ENCODE measurements at places on chromosomes 4 and X.
A peak's percentile ranks its signal among the peaks of the same experiment; 100 is the strongest.

GRCh38 chr4:47642985-47643760 is 158.1 kb downstream of the ATP10D start:
- DNase-seq: no peak

GRCh38 chr4:163558539-163559044 is 64.1 kb downstream of the TMA16 start:
- no peak for DNase-seq

DNA sequence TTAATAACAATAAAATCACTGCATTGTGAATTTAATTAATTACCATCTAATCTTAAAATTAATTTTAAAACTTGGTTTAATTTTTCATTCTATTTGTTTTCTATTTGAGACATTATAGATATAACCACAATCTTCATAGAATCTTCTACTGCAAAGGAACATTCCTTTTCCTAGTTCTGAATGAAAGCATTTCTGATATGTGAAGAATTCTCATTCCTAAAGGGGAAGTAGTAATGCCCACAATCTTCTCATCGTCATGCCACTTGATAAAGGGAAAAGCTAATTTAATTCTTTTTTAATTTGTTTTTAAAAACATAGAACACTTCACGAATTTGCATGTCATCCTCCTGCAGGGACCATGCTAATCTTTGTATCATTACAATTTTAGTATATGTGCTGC is 23.7 kb downstream of the MGARP start:
- DNase-seq: no peak

- DNase-seq: peak; percentile 92
Observed at GRCh38 chr4:143558823-143559756, 45.6 kb downstream of the SMARCA5 start.

DNA sequence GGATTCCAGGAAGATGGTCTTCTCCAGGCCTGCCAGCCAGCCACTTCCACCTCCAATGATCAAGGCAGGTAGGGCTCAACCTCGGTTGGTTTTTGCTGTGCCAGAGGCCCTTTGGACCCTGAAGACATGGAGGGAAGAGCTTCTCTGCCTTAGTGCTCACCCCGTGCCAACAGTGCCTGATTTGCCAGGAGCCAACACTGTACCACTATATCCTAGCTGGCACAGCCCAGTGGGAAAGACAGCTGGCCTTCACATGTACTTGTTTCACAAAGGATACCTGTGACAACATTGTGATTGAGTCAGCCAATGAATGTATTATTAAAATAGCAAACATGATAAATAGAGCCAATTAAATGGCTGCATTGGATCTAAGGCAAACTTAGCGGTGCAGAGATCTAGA is 51.9 kb upstream of the PRPS1 start:
- no peak for DNase-seq

DNA sequence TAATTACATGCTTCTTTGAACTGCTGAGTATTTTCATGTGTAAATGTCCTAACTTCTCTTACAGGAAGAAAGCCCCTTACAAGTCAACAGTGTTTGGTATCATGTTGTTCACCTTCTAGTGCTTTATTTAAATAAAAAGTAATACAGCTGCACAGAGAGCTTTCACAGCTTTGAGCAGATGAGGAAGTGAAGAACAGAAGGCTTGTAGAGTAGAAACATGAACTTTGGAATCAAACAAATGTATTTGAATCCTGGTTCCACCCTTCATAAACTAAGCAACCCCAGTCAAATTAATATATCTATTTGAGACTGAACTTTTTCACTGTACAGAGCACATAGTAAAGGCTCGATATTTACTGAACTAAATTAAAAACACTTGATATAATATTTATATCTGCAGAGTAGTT is 120.5 kb downstream of the CAMK2D start:
- no peak for DNase-seq

GRCh38 chr4:140702096-140702757 is 54.0 kb downstream of the TBC1D9 start:
- DNase-seq: no peak

DNA sequence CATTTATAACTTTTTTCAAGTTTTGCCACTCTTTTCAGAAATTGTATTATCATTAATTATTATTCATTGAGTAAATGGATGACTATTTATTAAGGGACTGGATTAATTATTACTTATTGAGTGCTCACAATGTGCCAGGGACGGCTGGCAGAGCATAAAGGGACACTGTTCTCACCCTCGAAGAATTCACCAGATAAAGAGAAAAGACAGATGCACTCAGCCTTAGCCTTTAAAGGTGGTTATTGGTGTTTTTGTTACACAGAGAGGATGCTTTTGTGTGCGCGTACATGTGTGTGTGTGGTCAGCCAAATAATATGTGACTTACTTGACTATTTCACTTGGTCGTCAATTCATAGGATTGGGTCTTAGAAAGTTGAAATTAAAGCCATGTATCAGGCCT is 187.0 kb downstream of the ANTXR2 start:
- no peak for DNase-seq

GRCh38 chrX:85379174-85379907 is at the start of gene POF1B:
Gene POF1B, minus strand, starts transcription at chrX:85379665. Its CDS starts 211 bp downstream, at chrX:85379454.
- peak; percentile 16 for DNase-seq

- DNase-seq: no peak
Observed at GRCh38 chr4:88720451-88721428, 23.1 kb upstream of the NAP1L5 start.

- no peak for DNase-seq
Observed at GRCh38 chrX:132394591-132394990, 94.2 kb downstream of the MBNL3 start.

GRCh38 chrX:150849486-150849885 is 49.0 kb downstream of the CD99L2 start:
- no peak for DNase-seq

DNA sequence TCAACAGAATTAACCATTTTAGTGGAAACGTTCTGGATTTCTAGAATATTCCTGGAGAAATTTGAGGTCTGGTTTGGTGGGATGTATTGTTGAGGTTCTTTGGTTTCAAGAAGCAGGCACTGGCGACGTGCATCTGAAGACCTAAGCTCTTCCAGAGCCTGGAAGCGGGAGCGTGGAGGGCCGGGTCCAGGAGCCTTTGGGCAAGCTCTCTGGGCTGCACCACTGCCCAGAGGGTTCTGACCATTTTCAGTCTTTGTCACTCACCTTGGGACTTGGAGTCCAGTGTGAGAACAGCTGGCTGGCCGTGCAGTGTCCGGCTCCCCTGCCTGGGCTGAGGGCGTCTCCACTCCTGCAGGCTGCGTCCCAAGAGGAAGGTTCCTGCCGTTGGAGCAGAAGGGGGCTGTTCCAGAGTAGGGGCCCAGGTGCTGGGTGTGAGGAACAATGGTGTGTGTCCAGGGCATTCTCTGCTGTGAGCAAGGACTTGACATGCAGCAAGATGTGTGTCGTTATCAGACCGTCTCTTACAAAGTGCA is 24.0 kb downstream of the PIGG start:
- no peak for DNase-seq

DNA sequence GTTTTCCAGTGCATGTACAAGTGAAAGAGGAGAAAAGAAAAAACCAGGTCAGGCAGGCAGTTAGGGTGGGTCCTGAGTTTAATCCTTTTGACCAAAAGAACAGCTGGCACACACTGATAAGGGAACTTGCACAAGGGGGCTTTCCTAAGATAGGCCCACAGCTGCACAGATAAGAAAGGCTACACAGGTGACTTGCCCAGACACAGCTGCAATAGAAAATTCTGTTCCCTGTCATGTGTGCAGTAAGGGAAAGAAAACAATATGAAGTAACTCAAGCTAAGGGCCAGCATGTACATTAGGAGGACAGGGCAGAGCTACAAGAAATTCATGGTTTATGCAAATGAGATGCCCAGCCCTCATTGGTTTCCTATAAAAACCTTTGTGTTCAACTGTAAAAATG is 32.9 kb downstream of the LUZP4 start:
- no peak for DNase-seq

GRCh38 chrX:10756441-10756840 is 136.1 kb upstream of the MID1 start:
- DNase-seq: no peak

DNA sequence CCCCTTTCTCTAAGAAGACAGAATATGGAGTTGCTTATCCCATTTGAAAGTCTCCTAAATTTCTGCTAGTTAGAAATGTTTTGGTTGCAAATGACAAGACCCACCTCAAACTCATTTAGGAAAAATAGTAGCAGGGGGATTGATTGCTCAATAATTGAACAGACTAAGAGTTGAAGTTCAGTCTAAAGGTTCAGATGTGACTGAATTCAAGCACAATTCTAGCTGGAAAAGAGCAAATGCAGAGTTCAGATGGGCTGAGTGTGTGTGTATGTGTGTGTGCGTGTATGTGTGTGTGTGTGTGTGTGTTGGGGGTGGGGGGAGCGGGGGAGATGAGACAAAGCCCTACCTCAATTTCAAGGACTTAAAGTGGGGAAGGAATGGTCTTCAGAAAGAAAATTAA is 35.7 kb upstream of the SH3D19 start:
- DNase-seq: no peak

GRCh38 chr4:962231-963208 is 10.8 kb downstream of the DGKQ start:
- DNase-seq: peak; percentile 77

GRCh38 chrX:112704187-112704586 is 24.4 kb upstream of the LHFPL1 start:
- no peak for DNase-seq

GRCh38 chrX:153900831-153901752 is 3.4 kb upstream of the AVPR2 start:
- DNase-seq: peak; percentile 81

- no peak for DNase-seq
Observed at GRCh38 chr4:35912174-35912573, 332.1 kb downstream of the ARAP2 start.

DNA sequence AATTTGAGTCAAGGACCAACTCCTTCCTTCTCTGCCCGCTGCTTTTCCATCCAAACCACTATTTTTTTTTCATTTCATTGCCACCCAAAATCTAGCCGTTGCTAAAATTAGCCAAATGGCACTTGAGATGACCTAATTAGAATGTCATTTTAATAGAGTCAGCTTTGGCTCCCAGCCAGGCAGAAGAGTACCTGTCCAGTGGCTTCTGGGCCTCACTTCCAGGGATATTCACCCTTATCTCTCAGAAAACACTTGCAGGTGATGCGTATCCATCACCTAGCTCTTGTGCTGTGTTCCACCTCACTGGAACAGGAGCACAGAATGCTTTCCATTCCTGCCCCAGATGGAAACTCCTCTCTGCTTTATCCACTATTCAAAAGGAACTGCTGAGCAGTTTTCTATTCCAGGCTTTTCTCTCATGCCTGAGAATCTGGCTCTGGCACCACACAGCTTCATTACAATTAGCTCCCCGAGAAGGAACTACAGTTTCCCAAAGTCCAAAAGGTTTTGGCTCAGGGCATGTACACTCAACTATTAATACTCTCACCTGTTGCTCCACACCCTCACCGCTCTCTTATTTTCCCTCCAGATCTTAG is 18.5 kb downstream of the MAGEA9B start:
- no peak for DNase-seq

- DNase-seq: no peak
Observed at GRCh38 chrX:82658492-82658891, 849.6 kb upstream of the POU3F4 start.

- no peak for DNase-seq
Observed at GRCh38 chr4:139245590-139245989, 34.4 kb downstream of the MGARP start.

DNA sequence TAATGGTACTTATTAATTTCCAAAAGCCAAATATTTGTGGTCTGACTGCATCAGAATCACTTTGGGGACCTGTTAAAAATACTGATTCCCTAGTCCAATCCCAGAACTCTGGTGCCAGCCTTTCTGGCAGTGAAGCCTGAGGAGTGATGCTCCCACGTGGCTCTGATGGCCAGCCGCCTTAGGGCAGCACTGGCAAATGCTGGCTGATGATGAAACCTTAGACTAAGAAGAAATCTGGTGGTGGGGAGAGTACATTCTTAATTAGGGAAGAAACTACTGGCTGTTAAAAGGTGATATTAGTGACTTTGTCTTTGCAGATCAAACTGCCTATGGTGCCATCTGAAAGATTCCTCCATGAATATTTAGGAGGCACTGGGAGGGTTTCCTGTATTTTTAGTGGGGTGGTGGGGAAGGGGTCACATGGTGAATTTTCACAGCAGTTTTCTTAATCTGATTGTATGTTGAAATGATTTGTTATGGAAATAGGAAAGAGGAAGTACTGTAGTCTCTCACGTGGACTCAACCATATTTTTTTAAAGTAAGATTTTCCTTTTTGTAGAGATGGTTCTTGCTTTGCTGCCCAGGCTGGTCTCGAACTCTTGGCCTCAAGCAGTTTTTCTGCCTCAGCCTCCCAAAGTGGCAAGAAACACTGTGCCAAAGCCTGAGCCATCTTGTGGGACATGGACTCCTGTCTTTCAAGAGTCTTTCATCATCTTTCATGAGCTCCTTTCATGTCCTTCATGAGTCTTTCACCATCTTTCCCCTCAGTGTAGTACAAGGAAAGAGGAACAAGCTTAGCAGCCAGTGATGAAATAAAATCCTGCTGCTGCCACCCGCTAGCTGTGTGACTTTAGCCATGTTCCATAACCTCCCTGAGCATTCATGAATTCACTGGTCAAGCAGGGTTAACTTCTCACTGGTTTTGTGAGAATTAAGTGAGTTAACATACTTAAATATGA is 90.8 kb downstream of the ZNF330 start:
- no peak for DNase-seq

DNA sequence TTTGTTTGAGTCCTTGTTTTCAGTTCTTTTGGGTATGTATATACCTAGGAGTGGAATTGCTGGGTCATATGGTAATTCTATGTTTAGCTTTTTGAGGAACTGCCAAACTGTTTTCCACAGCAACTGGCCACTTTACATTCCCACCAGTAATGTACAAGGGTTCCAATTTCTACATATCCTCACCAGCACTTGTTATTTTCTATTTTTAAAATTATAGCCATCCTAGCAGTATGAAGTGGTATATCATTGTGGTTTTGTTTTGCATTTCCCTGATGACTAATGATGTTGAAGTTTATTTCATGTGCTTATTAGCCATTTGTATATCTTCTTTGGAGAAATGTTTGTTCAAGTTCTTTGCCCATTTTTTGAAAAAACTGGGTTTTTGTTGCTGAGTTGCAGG is 39.6 kb downstream of the TMEM164 start:
- DNase-seq: no peak
